ENCODE measurements at places on chromosomes 11 and 22.

DNA sequence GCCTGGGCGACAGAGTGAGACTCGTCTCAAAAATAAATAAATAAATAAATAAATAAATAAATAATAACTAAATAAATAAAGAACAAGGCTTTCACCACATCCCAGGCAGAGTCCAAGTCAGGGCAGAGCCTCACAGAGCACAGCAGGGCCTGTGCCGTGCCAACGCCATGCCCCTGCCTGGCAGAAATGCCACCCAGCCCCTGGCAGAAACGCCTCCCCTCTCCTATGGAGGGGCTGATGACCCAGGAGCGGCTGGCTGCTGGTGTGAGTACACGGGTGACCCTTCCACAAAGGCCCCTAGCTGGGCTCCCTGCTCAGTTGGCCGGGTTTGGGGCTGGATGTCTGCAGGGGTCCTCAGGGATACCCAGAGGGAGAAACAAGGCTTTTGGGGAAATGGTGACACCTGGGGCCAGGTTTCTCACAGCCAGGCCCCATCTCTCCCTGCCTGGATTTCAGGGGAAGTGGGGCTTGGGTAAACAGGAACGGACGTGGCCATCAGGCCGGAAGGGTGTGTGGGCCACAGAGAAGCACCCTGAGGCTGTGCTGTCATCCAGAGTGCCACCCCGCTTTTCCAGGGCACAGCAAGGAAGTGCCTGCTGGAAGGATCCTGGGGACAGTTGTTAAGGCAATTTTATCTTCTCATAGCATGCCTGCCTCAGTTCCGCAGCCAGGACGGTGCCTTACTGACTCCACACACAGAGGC is 5.1 kb downstream of the BID start:
- H3K4me3 ChIP-seq: no peak overlapping the region
- peaks cover 49% of the 10 kb centered on the region for H3K4me1 ChIP-seq
- H3K27ac ChIP-seq: no peak overlapping the region
- peaks cover 20% of the 10 kb centered on the region for H3K36me3 ChIP-seq

GRCh38 chr11:121485216-121485615 is 32.4 kb upstream of the SORL1-AS1 start:
- peaks cover 64% of the 10 kb centered on the region for H3K36me3 ChIP-seq
- no peaks in the 10 kb centered on the region for H3K27me3 ChIP-seq
- H3K4me1 ChIP-seq: peaks cover 57% of the 10 kb centered on the region
- H3K4me3 ChIP-seq: peak overlapping the region; percentile 78
- DNase-seq: peak; percentile 30
- H3K27ac ChIP-seq: peak overlapping the region; percentile 96

- no peaks in the 10 kb centered on the region for H3K36me3 ChIP-seq
- H3K27me3 ChIP-seq: peaks cover 57% of the 10 kb centered on the region
- H3K4me1 ChIP-seq: no peaks in the 10 kb centered on the region
- DNase-seq: no peak
These were observed 557.7 kb downstream of the BRD1 start for GRCh38 chr22:49269928-49270327.

GRCh38 chr11:16982256-16982671 is 31.9 kb downstream of the PLEKHA7 start:
- no peak for DNase-seq
- H3K27ac ChIP-seq: no peak overlapping the region
- peaks cover 22% of the 10 kb centered on the region for H3K4me1 ChIP-seq
- H3K36me3 ChIP-seq: peaks cover 4% of the 10 kb centered on the region
- no peak overlapping the region for H3K4me3 ChIP-seq

GRCh38 chr22:21447694-21448402 is 19.3 kb upstream of the TMEM191C start:
- no peak for DNase-seq
- no peaks in the 10 kb centered on the region for H3K27me3 ChIP-seq

GRCh38 chr22:47143249-47143938 is 380.9 kb downstream of the TBC1D22A start:
- H3K4me3 ChIP-seq: no peak overlapping the region
- H3K4me1 ChIP-seq: peaks cover 11% of the 10 kb centered on the region
- H3K27ac ChIP-seq: no peak overlapping the region
- no peaks in the 10 kb centered on the region for H3K27me3 ChIP-seq
- no peak for DNase-seq
- no peaks in the 10 kb centered on the region for H3K36me3 ChIP-seq

- H3K4me1 ChIP-seq: peaks cover 35% of the 10 kb centered on the region
- no peaks in the 10 kb centered on the region for H3K27me3 ChIP-seq
- H3K36me3 ChIP-seq: peaks cover 85% of the 10 kb centered on the region
- peak overlapping the region; percentile 37 for H3K4me3 ChIP-seq
These were observed 3.6 kb downstream of the ANKRD13D start for GRCh38 chr11:67292671-67293070.

DNA sequence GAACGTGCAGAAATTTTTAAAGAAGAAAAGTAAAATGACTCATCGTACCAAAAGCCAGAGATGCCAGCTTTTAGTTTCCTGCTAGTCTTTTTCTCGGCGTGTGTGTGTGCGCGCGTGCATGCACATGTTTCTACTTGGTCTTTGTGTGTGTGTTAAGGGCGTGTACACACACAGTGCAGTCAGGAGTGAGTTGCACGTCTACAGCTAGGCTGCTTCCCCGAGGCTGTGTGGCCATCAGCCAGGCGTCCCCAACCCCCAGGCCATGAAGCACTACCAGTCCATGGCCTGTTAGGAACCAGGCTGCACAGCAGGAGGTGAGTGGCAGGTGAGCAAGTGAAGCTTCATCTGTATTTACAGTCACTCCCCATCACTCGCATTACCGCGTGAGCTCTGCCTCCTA is 36.4 kb downstream of the KCNQ1 start:
- H3K36me3 ChIP-seq: no peaks in the 10 kb centered on the region
- peaks cover 10% of the 10 kb centered on the region for H3K4me1 ChIP-seq
- no peak overlapping the region for H3K27ac ChIP-seq

DNA sequence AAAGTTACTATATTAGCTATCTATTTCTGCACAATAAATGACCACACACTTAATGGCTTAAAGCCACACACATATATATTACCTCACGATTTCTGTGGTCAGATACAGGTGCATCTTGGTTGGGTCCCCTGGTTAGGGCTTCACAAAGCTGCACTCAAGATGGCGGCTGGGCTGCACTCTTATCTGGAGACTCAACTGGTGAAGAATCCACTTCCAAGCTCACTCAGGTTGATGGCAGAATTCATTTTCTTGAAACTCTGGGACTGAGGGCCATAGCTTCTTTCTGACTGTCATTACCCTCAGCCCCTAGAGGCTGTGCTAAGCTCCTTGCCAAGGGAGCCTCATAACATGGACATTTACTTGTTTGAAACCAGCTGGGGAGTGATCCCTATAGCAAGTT is 5.1 kb upstream of the MS4A10 start:
- no peak overlapping the region for H3K27ac ChIP-seq
- H3K27me3 ChIP-seq: no peaks in the 10 kb centered on the region
- no peak for DNase-seq

DNA sequence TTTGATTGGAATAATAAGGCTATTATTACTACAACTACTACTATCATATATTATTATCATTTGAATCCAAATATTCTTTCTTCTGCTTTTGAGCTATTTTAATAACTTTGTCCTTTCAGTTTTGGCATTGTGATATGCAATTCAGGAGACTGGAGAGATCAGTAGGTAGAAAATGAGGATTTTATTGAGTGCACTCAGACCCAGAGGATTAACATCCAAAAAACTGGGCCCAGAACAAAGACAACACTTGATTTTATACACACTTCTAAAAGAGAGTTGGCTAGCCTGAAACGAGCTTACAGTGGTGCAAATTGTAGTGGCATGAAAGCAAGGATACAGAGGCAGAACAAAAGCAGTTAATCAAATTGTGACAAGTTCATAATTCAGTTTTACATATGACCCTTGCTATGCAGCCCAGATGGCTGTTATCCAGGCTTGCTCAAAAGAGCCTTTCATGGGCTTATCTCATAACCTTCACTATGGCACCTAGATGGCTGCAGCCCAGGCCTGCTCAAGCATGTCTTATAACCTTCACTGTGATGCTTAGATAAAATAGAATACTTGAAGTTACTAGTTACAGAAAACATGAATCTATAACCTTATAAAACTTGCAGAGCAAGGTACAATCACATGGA is 796.3 kb upstream of the RAG2 start:
- DNase-seq: no peak
- no peak overlapping the region for H3K4me3 ChIP-seq
- no peaks in the 10 kb centered on the region for H3K27me3 ChIP-seq
- H3K27ac ChIP-seq: no peak overlapping the region

DNA sequence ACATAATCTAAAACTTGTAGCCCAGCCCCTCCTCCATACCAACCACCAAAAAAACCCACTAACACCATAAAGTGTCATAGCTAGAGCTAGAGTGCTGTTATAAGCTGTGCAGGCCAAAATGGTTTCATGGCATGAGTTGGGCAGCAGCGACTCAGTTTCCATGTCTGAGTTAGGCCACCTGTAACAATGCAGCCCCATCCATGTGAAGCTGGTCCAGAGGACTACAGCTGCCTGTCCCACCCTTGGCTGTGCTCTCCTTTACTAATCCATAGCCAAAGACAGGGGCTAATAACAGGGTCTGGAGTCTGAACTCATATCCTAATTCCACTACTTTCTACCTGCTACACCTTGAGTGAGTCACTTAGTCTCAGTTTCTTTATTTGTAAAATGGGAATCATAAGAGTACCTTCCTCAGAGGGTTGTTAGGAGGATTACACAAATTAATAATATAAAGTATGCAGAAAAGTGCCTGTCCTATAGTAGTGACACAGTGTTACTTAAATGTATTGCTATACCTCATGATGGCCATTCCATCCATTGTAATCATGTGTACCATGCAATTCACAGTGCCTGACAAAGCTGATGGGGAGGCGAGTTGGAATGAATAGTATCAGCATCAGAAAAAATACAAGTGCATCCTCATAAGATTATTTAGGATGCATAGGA is 20.6 kb downstream of the KCNQ1OT1 start:
- H3K4me1 ChIP-seq: no peaks in the 10 kb centered on the region
- no peak overlapping the region for H3K4me3 ChIP-seq
- no peaks in the 10 kb centered on the region for H3K36me3 ChIP-seq
- DNase-seq: no peak
- H3K27me3 ChIP-seq: no peaks in the 10 kb centered on the region

DNA sequence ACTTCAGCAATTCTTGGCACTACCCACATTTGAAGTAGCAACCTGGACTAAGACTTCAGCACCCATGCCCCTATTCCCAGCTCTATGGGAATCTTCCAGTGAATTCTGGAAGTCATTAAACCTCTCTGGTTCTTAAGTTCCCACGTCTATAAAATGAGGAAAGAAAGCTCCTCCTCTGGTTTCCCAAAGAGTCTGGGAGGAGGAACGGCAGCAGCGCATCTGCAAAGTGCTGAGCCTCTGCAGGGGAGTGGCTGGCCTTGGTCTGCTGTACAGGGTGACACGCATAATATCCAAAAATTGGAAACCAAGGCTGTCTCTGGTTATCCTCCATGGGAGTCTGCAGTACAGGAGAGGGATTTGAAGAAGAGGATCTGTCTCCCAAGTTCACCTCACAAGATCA is 73.6 kb upstream of the TP53I11 start:
- H3K4me3 ChIP-seq: no peak overlapping the region
- no peak overlapping the region for H3K27ac ChIP-seq
- H3K36me3 ChIP-seq: peaks cover 2% of the 10 kb centered on the region
- H3K4me1 ChIP-seq: peaks cover 11% of the 10 kb centered on the region
- peaks cover 15% of the 10 kb centered on the region for H3K27me3 ChIP-seq

- H3K36me3 ChIP-seq: no peaks in the 10 kb centered on the region
- no peak overlapping the region for H3K27ac ChIP-seq
- peaks cover 13% of the 10 kb centered on the region for H3K4me1 ChIP-seq
- DNase-seq: no peak
These were observed 42.1 kb downstream of the RASSF10 start for GRCh38 chr11:13051257-13051656.

GRCh38 chr11:132496341-132496740 is 1036.0 kb downstream of the OPCML start:
- no peak overlapping the region for H3K4me3 ChIP-seq
- no peak overlapping the region for H3K27ac ChIP-seq
- H3K27me3 ChIP-seq: no peaks in the 10 kb centered on the region
- no peaks in the 10 kb centered on the region for H3K36me3 ChIP-seq
- H3K4me1 ChIP-seq: no peaks in the 10 kb centered on the region

DNA sequence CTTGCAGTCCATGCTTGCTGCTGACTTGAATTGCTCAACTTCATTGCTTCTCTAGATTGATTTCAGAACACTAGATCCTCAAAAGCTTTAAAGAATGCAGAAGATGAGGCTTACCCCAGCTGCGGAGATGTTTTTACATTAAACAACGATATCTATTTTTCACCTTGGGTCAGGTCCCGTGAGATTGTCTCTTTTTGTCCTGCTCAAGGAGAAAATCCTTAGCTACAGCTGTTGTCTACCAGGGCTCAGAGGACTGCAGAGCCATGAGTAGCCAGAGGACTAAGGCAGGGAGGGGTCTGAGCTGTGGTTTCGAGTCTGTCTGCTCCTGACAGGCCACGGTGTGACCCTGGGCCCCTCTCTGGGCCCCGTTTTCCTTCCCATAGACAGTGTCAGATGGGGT is 51.4 kb downstream of the PKNOX2 start:
- no peak overlapping the region for H3K4me3 ChIP-seq
- DNase-seq: no peak
- H3K36me3 ChIP-seq: no peaks in the 10 kb centered on the region
- peaks cover 78% of the 10 kb centered on the region for H3K27me3 ChIP-seq
- no peak overlapping the region for H3K27ac ChIP-seq

Measured in effector memory CD8-positive, alpha-beta T cell (primary cell).